ENCODE measurements at places on chromosomes 12 and 14.

- no peak for DNase-seq
Measured at GRCh38 chr14:69002069-69002468, 23.0 kb upstream of the ACTN1 start.

- DNase-seq: no peak
Measured at GRCh38 chr12:57838594-57839302, 7.8 kb downstream of the CTDSP2 start.

- no peak for DNase-seq
Measured at GRCh38 chr12:123657211-123657610, 13.7 kb upstream of the TCTN2 start.

- no peak for DNase-seq
Measured at GRCh38 chr12:97595936-97596335, 133.3 kb downstream of the RMST start.

DNA sequence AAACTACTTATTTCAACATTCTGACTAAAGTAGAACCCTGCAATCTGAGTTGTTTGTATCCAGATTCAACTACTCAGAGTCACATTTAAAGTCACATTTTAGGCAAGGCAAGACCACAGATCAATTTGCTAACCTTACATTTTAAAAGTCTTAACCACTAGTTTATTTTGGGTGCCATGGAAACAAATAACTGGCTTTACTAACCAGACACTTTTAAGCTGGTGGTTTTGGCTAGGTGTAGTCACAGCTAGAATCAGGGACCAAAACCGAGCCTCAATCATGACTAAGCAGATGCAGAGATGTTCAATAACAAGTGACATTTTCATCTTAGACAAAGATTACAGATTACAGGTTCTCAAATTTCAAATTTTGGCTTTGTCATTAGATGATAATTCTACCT is 115.3 kb downstream of the PDE6H start:
- no peak for DNase-seq

- DNase-seq: no peak
Measured at GRCh38 chr14:95341564-95341963, 21.9 kb upstream of the CLMN start.

DNA sequence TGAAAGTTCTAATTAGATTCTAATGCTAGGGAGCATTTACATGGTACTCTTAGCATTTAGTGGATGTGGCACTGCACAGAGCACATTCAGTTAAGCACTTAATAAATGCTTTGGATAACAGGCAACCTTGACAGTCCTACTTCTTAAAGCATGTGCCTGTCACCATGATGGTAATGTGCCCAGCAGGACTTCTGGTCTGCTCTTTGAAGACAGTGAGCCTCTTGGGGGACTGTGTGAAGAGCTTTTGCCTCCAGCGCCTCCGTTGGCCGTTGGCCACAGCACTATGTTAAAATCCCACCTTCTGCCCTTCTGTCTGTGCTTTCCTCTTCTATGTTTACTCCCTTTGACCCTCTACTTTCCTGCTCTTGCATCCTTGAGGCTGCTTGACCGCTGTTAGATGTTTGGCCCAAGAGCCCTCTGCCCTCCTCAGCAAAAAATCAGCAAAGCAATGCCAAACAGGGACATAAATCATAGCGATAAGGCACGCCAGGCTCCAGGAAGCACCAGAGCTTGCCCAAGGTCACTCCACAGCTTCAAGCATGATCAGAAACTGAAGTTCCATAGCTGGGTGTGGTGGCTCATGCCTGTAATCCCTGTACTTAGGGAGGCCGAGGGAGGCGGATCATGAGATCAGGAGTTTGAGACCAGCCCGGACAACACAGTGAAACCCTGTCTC is 8.3 kb downstream of the CDKL1 start:
- no peak for DNase-seq

GRCh38 chr12:116504438-116504837 is 54.7 kb upstream of the MAP1LC3B2 start:
- DNase-seq: no peak

- no peak for DNase-seq
Measured at GRCh38 chr12:113683574-113683973, 211.9 kb upstream of the LHX5 start.

GRCh38 chr12:23694307-23694706 is 255.2 kb downstream of the SOX5 start:
- DNase-seq: no peak

DNA sequence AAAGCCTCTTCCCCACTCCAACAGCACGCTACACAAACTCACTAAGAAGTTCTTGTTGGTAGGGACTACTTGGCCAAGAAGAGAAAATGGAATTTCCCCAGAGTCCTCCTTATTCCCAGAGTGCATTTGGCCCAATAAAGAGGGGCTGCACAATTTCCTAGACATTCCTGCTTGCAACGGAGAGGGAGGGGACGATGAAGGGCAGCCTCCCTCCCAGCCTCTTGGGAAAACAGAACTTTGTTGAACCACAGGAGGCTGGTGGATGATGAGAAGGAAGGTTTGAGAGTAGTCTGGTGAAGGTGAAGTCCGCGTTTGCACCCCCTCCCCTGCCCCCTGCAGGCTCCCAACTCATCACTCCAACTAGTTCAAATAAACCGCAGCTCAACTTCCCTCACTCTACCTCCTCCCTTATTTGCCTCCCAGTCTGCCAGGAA is 19.1 kb upstream of the TBX3 start:
- DNase-seq: no peak

GRCh38 chr12:56450241-56450640 is 1.0 kb upstream of the TIMELESS start:
- DNase-seq: no peak

GRCh38 chr14:64082837-64083236 is 211.3 kb downstream of the ESR2 start:
- no peak for DNase-seq

DNA sequence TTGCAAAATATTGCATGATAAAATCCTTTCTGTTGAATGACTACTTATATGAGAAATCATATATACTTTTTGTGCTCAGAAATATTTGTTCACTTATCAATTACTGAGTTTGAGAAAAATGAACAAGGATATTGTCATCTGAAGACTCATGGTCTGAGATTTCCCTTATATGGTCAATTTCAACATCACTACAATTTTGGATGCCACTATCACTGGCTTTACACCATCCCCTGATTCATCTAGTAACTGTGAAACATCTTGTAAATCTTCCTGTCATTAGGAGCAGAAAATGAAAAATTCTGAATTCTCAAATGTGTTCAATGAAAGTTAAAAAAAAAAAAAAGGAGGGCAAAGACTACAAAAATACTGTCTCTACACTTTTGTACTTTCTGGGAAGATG is 21.8 kb upstream of the GXYLT1 start:
- DNase-seq: no peak

DNA sequence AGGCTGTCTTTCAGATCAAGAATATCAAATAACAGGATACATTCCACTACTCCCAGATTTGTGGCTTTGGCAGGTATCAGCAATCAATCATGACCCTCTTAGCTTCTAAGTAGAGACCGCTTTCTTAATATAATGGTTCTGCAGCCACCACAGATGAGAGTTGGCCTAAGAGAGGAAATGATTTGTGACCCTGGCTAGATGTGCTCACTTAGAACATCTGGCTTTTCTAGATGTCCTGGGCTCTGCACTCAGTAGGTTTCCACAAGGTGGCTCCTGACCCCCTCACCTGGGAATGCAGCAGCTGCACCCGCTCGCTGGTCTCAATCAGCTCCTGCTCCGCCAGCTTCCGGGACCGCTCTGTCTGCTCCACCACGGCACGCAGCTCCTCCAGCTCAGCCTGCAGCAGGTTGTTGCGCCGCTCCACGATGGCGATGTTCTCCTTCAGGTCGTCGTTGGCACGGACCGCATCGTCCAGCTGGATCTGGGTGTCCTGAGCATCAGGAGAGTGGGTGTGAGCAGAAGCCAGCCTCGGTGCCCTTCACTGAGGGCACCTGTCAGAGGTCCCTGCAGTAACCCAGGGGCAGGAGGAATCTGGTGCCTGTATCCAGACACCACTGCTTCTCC is 8.9 kb downstream of the CMTM5 start:
- no peak for DNase-seq

DNA sequence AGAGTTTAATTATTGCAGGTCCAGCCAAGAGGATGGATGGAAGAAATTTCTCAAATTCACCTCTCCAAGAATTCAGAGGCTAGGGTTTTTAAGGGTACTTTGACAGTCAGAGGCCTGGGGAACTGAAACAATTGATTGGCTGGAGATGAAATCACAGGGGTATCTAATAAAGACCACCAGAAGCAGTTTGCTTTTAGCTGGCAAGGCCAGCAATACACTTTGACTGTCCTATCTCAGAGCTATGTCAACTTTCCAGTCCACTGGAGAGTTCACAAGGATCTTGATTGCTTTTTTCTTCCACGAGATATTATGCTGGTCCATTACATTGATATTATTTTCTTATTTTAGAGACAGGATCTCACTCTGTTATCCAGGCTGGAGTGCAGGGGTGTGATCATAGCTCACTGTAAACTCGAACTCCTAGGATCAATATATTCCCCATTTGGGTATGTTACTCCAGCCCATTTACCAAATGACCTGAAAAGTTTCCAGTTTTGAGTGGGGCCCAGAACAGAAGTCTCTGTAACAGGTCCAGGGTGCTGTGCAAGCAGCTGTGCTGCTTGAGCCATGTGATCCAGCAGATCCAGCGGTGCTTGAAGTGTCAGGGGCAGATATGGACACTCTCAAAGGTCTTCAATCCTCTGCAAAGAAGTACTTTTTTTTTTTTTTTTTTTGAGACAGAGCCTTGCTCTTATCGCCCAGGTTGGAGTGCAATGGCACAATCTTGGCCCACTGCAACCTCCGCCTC is 17.2 kb upstream of the ATF7 start:
- DNase-seq: no peak

GRCh38 chr14:83085136-83085535 is 1551.5 kb upstream of the SEL1L start:
- DNase-seq: no peak

DNA sequence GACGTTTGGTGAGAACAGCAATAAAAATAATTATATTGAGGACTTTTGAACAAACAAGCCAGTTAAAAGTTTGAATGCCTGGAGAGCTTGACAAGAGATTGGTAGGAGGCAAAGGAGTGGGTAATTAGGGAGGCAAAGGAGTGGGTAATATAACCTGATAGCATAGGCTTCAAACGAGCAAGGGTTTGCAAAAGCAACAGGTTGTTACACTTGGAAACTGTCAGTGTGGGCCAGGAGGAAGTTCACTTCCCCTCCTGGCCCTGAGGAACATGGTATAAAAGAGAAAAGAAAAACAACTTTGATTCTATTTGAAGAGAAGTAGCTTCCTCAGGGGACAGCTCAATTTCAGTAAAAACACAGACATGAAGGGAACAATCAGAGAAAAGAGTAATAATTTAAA is 121.7 kb downstream of the CCER1 start:
- no peak for DNase-seq

- DNase-seq: no peak
Measured at GRCh38 chr12:63766498-63766897, 13.2 kb upstream of the RXYLT1 start.

DNA sequence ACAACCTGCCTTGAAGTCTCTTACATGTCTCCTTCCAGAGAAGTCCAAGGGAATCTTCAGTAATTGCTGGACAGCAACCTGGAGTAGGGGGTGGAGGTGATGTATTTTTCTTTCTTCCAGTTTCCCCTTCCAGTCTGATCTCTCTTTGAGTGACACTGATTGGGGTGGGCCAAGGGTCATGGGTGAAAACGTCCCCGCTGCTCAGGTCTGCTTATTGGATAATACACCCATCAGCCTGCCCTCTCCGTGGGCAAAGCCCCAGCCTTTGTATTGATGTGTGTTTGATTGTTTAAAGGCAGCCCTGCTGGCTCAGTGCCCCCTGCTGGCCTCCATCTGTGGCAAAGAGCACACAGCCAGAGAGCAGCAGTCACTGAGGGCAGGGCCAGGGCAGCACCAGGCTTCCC is 35.7 kb upstream of the ATP2A2 start:
- no peak for DNase-seq

DNA sequence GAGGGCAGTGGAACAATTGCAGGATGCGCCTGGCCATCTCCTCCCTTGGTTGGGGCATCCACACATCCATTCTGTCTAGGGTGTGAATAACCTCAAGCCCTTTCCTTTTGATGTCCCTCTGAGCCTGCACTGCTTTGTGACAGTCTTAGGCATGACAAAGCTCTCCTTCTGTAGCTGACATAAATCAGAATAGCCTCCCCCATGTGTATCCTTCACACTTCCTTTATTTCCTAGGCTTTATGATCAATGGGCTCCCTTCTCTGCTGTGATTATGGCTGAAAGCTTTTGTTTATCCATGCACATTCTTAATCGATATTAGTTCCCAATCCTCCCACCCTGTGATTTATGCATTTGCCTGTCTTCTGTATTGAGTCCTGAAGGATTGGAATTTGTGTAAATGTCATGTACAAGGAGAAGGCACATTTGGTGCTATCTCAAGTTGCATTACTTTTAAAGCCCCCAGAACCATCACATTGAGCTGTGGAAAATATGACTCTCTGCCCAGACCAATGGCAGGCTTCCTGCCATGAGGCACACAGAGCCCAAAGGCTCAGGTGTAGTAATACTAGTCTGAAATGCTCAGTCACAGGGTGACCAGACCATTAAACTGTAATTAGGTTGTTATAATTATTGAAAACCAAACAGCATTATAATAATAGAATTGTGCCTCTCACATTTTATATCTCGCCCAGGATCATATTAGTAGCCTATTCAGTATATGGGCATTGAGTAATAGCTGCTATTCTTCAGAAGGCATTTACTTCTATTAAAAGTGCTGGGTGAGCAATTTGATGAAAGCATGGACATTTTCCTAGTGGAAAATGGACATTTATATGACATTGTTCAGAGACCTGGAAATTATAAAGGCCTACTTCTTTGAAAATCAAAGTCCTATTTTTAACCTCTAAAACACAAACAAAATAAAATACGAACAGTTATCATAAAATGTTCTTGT is 14.0 kb downstream of the EMP1 start:
- no peak for DNase-seq

GRCh38 chr14:58408681-58409215 is 13.0 kb downstream of the TOMM20L start:
- DNase-seq: no peak

GRCh38 chr12:50055831-50056638 is 1.4 kb upstream of the ASIC1 start:
- DNase-seq: no peak

GRCh38 chr12:113861708-113862312 is 104.3 kb downstream of the RBM19 start:
- no peak for DNase-seq

GRCh38 chr14:57038689-57039088 is 228.4 kb upstream of the OTX2 start:
- DNase-seq: no peak

- DNase-seq: no peak
Measured at GRCh38 chr14:101007765-101008164, 104.2 kb upstream of the RTL1 start.

- DNase-seq: no peak
Measured at GRCh38 chr12:53552361-53553327, 45.4 kb upstream of the NPFF start.

Measured in suprapubic skin (tissue), 4 donors.